Iris pigment epithelial cell (primary cell): ENCODE measurements at places on chromosomes 2 and 18.

DNA sequence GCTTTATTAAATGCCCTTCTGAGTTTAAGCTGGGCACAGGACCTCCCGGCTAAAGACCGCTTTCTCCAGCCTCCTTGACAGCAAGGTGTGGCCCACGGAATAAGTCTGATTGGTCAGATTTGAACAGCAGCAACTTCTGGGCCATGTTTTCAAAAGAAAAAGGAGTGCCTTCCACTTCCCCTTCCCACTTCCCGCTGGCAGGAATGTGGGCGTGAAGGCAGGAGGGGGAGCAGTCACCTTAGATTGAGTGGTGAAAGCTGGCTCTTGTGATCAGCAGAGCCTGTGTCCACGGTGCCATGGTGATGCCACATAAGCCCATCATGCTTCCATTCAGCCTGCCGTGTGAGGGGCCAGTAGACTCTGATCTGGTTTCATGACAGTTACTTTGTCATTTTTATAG is 136.6 kb upstream of the GLI2 start:
- DNase-seq = no peak

DNA sequence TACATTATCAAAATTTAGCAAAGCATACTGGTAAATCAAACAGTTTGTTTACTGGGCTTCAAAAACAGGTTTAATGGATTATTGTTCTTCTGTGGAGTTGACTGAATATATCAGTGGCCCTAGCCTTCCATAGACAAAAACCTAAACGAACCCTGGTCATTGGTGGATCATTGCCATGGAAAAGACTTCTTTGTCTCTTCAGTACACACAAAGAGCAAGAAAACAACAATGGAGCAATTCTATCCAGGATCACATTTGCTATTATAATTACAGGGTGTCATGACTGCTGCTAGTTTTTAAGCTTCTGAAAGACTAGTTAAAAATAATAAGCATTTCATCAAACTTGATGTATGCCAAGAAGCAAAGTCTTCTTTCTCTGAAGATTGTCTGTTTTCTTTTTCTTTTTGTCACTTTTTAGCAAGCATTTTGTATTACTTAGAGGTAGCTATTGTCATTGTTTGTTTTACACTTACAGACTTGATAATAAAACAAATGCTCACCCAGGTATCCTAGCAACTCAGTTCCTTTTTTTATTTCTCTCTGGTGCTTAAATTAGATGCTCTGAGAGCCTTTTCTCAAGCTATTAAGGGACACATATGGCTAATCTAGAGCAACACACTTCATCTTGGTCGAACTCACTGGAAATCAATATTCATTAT is 1228.7 kb upstream of the DDX18 start:
- DNase-seq = no peak

GRCh38 chr2:205852457-205852856 is 170.2 kb downstream of the NRP2 start:
- DNase-seq = no peak

- DNase-seq = no peak
Measured at GRCh38 chr2:25310965-25311864, 30.5 kb downstream of the DNMT3A start.

DNA sequence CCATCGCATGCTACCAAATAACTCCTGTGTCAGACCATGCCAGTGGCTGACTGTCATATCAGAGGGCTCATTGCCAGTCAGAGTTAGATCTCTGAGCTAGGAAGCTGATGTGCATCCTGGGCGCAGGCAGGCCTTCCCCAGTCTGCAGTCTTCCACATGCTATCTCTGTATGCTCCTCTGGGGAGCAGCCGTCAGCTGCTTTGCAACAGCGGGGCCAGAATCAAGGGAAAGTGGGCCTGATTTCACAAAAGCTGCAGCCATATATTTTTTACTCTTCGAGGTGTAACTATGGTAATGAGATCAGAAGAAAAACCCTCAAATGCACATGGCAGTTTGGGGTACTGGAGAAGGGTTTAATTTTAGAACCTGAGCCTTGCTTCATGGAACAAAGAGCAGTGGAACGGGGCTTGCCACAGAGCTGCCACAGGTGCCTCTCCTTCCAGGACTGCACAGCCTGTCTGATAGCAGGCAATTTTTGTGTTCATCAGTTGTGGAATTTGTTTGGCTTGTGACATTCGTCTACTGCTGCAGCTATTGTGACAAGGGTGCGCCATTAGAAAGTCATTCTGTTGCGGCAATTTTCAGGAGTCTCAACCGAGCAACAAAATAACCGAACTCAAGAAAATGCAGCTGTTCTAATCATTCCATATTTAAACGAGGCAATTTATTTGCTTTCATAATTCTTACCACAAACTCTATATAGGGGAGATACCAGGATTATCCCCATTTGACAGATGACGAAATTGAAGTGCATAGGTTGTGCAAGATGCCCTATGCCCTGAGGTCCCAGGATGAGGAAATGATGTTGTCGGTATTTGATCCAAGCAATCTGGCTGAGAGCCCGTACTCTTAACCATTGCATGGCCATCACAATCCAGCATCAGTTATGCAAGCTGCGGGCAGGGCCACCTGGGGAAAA is 109.6 kb upstream of the CYRIA start:
- DNase-seq = peak; percentile 46

GRCh38 chr2:37586663-37587317 is 84.7 kb downstream of the CDC42EP3 start:
- DNase-seq = no peak

DNA sequence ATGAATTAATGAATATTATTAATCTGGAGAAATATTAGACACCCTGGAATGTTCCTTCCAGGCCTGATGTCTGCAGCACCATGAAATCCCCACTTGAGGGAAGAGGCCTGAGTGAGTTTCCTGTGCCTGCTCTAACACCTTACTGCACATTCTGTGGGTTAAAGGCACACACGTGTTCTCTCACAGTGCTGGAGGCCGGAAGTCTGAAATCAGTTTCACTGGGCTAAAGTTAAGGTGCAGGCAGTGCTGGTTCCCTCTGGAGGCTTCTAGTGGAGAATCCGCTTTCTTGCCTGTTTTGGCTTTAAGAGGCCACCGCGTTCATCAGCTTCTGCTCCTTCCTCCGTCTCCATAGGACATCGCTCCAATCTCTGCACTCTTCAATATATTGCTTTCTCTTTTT is 48.7 kb downstream of the ACKR3 start:
- no peak for DNase-seq

- no peak for DNase-seq
Measured at GRCh38 chr2:8571301-8571791, 110.5 kb upstream of the ID2 start.

- no peak for DNase-seq
Measured at GRCh38 chr2:235506997-235507615, 13.3 kb downstream of the AGAP1 start.

DNA sequence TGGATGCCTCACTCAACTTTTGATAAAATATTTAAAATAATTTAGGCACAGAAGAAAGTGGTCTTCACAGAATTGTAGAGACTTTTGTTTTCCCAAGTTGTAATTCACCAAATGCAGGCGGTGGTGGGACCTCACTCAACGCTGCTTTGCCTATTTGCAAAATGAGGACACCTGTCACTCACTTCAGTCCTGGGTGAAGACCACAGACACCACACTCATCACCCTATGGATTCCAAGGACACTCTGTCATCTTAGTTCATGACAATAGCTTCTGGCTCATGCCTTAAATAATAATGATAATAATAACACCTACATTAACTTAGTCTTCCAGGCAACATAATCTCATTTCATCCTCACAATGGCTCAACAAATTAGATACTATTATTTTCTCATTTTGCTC is 234.4 kb downstream of the RNF152 start:
- DNase-seq = no peak

- DNase-seq = no peak
Measured at GRCh38 chr2:112147382-112148168, 9.4 kb downstream of the FBLN7 start.

GRCh38 chr2:112161431-112162145 is 23.4 kb downstream of the FBLN7 start:
- DNase-seq = no peak

GRCh38 chr2:73003027-73003426 is 68.5 kb downstream of the SFXN5 start:
- no peak for DNase-seq

DNA sequence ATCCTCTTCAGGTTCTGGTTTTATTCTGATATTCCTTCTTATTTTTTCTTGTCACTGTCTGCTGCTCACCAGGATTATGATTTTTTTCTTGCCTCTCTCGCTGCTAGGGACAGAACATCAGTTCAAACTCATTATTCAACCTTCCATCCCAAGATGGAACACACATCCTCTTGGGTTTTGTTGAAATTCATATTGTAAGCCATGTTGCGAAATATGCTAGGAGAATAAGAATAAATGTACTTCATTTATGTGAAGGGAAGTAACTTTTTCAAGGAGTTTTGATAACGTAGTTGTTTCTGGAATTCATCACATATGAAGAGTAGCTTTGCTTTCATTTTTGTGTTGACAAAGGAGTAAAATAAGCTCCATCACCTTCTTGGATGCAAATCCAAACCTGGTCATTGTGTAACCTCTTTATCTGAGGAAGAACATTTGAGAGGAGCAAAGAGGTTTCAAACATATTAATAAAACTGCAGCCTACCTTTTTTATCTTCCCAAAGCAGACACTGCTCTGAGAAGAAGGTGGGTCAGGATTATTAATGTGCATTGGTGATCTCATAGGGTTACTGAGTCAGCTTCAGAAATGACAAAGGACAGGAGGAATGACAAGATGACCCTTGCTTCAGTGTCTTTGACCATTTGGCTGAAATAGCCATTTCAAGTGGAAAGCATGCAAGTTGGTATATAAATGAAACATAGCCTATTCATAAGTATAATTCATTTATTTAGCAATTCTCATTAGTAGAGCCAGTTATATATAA is 280.0 kb downstream of the GULP1 start:
- DNase-seq = peak; percentile 15

GRCh38 chr2:85096616-85097015 is 36.6 kb upstream of the TCF7L1 start:
- DNase-seq = no peak

- no peak for DNase-seq
Measured at GRCh38 chr2:171430516-171431410, 3.0 kb downstream of the METTL8 start.

- DNase-seq = no peak
Measured at GRCh38 chr2:205969584-205969983, 116.4 kb downstream of the INO80D start.

- DNase-seq = no peak
Measured at GRCh38 chr2:237863102-237863511, 3.7 kb downstream of the RAMP1 start.

DNA sequence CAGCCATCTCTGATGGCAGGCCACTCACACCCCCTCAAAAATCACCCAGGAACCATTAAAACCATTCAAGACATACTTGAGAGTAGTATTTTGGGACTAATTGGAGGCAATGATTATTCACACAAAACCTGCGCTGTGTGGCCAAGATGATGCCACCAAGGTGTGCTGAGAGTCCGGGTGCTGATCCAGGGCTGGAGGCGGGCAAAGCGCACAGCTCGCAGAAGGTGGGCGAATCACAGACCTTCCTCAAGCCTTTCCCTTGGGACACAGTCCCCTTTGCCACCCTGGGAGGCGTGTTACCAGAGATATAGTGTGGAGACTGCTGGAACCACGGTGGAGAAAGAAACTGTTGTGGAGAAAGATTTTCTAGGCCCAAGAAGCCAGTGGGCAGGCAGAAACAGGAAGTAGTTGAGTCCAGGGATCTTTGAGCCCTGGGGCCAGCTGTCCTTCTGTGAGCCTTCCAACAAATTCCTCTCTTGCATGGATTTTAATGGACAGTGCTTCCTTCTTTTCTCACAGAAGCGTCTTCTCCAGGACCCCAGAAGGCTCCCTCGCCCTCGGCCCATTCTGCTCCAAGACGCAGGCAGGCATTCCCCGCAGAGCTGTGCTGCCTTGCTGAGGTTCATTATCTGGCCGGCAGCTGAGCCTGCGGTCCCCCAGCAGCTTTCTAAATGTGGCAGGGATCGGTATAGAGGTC is 8.0 kb downstream of the COPS9 start:
- DNase-seq = no peak

DNA sequence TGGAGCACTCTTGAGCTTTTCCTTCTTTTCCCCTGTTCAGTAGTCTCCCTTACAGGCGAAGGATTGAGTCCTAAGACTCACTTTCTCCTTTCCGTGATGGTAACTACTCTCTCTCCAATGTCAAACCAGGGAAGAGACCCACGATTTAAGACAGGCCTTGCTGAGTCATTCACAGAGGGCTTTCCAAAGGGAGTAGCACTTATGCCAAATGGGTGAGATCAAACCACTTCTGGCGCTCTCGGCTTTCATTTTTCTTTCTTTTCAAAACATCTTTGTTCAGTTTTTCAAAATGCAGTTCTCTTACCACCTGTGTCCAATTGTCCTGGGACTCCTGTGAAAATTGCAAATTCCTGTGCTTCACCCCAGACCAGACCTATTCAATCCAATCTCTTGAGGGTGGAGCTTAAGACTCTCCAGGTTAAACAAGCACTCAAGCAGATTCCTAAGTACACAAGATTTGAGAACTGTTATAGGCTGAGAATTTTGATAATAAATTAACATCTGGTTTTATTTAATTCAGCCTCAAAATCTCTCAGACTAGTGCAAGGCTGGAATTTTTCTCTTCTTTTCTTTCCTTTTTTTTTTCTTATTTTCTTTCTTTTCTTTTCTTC is 14.4 kb upstream of the MRPL19 start:
- DNase-seq = peak; percentile 31

- peak; percentile 91 for DNase-seq
Measured at GRCh38 chr18:23784832-23785245, 95.6 kb downstream of the LAMA3 start.

GRCh38 chr18:74248595-74248994 is 43.2 kb downstream of the CYB5A start:
- no peak for DNase-seq

DNA sequence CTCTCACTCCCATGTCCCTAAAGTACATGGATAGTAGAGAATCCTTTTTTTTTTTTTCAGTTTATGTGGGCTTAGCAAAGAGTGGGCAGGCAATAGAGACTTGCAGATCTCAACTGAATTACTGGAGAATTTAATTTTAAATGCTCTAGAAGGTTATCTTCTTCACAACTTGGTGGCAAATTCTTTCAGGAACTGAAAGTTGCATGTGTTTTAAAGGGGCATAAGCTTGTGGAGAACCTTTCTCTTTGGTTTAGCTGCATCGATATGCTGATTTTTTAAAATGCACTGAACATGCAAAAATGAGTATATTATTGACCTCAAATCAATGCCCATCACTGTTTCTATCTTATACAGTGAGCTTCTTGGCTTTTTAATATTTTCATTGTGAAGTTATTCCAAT is 24.9 kb upstream of the GALNT3 start:
- no peak for DNase-seq

DNA sequence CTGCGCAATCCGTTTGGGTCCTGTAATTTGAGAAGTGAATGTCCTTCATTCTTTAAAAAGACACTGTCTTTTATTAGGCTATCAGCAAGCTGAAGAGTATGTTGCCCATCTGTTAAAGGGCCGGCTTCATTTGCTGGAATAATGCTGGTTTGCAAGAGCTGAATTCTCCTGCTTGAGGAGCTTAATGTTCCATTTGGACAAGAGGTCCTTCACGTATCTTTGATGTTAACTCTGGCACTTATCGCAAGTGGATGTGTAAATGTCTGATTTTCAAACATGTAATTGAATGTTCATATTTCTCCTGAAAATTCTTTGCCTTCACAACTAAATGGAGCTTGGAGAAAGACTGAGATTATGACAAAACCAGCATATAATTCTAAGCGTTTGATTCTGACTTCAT is 280.8 kb upstream of the NRP2 start:
- no peak for DNase-seq

GRCh38 chr2:70779911-70780545 is 10.4 kb downstream of the FIGLA start:
- no peak for DNase-seq
